Caco-2 (cell line): ENCODE measurements at places on chromosomes 3 and 15.

- H3K4me1 ChIP-seq, result peaks cover 40% of the 10 kb centered on the region
- DNase-seq, result peak; percentile 89
- peak overlapping the region; percentile 1; the same call in 1 of the 2 replicates for H3K4me3 ChIP-seq
- no peaks in the 10 kb centered on the region for H3K27me3 ChIP-seq
- H3K27ac ChIP-seq, result peak overlapping the region; percentile 59
Measured at GRCh38 chr3:146222204-146223046, 28.5 kb downstream of the PLSCR4 start.

DNA sequence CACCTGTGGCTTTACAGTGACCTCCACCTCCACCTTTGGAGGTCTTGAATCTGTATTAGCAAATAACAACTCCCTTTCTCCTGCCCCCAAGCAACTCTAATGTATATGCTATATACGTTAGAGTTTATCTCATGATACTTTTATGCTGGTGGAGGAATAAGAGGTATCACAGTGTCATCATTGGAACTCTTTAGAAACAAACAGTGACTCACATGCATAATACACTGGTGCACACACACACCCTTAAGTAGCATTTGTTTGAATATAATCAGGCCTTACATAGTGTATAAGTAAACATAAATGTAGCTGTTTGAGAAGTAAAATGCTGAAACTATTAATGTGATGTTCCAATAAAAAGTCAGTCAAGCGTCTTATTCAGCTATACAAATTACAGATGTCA is 280.2 kb upstream of the C2CD4B start:
- no peaks in the 10 kb centered on the region for H3K27me3 ChIP-seq
- no peak for DNase-seq
- H3K36me3 ChIP-seq, result no peaks in the 10 kb centered on the region
- peaks cover 6% of the 10 kb centered on the region; the same call in 1 of the 2 replicates for H3K4me1 ChIP-seq
- H3K4me3 ChIP-seq, result no peak overlapping the region
- no peak overlapping the region for H3K27ac ChIP-seq

DNA sequence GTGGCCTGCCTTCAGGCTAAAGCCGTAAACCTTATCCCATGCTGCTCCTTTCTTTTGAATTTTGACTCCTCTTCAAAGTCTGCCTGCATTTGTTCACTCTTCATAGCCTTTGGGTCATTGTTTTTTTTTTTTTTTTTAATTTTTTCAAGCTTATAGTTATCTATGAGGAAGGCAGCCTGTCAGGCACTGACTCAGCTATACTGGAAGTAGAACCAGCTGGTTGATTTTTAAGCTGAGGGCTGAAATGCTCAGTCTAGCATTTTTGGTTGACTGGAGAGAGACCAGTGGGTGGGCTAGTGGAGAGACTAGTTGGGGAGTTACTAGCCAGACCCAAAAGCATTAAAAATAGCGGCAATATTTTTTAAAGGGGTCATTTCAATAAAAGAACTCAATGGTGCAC is 44.1 kb downstream of the C3orf20 start:
- no peaks in the 10 kb centered on the region for H3K4me1 ChIP-seq
- no peak overlapping the region for H3K4me3 ChIP-seq
- no peaks in the 10 kb centered on the region for H3K36me3 ChIP-seq
- H3K27ac ChIP-seq, result no peak overlapping the region

- no peaks in the 10 kb centered on the region for H3K36me3 ChIP-seq
- H3K4me3 ChIP-seq, result no peak overlapping the region
- H3K4me1 ChIP-seq, result peaks cover 26% of the 10 kb centered on the region
- H3K27me3 ChIP-seq, result no peaks in the 10 kb centered on the region
- no peak for DNase-seq
Measured at GRCh38 chr15:59299929-59300617, 72.6 kb downstream of the MYO1E start.

DNA sequence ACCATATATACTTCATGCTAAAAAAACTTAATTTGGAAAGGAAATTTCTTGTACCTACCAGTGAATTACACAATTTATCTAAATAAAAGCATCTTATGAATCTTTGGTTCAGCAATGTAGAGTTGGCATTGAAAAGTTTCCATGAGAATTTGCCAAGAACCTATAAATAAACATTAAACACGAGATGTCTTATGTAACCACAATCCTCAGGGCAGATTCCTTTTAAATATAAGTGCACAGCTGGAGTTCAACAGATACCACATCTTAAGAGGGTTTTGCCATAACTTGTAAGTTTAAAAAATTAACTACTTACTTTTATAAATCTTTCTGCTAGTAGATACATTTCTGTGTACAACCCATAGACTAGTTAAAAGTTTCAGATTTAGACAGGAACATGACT is 499.3 kb upstream of the ARRDC4 start:
- no peak overlapping the region for H3K27ac ChIP-seq
- H3K4me3 ChIP-seq, result no peak overlapping the region
- no peaks in the 10 kb centered on the region for H3K27me3 ChIP-seq
- H3K36me3 ChIP-seq, result no peaks in the 10 kb centered on the region
- H3K4me1 ChIP-seq, result no peaks in the 10 kb centered on the region

GRCh38 chr15:95894407-95894956 is 436.0 kb upstream of the NR2F2 start:
- DNase-seq, result no peak
- H3K36me3 ChIP-seq, result no peaks in the 10 kb centered on the region
- H3K27ac ChIP-seq, result no peak overlapping the region

- H3K4me1 ChIP-seq, result peaks cover 8% of the 10 kb centered on the region
- no peaks in the 10 kb centered on the region for H3K27me3 ChIP-seq
- DNase-seq, result no peak
- no peaks in the 10 kb centered on the region for H3K36me3 ChIP-seq
Measured at GRCh38 chr15:85651548-85651947, 143.2 kb downstream of the KLHL25 start.

GRCh38 chr3:67898916-67899315 is 244.5 kb upstream of the SUCLG2 start:
- H3K36me3 ChIP-seq, result no peaks in the 10 kb centered on the region
- no peak overlapping the region for H3K4me3 ChIP-seq
- no peak overlapping the region for H3K27ac ChIP-seq

- H3K4me3 ChIP-seq, result no peak overlapping the region
- H3K4me1 ChIP-seq, result no peaks in the 10 kb centered on the region
- no peak overlapping the region for H3K27ac ChIP-seq
- no peaks in the 10 kb centered on the region for H3K27me3 ChIP-seq
- H3K36me3 ChIP-seq, result no peaks in the 10 kb centered on the region
Measured at GRCh38 chr15:38196076-38196475, 56.6 kb upstream of the SPRED1 start.

DNA sequence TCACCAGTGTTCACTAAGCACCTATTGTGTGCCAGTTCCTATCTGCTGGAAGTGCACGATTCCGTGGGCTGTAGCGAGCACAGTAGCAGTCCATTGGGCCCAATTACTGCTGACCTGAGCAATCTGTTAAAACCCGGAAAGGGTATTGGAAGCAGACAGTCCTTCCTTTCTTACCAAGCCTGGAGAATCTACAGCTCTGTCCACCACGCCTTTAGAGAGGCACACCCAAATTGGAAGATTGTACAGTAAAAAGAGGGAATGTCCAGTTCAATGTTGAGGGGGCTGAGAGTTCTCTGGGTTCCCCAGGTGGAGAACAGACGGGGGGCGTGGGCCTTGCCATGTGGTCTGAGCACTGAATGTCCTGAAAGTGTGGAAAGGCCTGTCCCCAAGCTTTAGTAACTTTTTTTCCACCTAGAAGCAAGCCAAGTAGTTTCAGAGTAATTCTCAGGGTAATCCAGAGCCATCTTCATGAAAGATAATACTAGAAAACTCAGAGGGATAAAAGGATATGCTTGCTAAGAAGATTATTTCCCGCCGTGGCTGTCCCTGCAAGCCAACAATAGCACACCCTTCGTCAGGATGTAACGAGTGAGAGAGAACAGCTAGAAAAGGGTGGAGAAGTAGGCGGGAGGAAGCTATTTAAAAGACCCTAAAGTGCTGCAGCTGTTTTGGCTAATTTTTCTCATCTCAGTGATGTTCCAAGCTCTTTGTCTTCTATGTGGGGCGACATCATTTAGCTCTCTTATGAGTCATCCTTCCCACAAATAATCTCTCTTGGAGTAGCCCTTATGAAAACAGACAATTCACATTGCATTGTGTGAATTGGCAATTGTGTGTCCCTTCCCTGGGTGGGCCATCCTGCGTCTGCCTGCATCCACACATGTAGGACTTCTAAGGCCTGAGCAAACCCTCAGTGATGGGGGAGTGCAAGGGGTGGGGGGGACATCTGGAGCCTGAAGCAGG is 181.0 kb downstream of the ATG7 start:
- no peaks in the 10 kb centered on the region for H3K27me3 ChIP-seq
- no peak overlapping the region for H3K4me3 ChIP-seq
- H3K36me3 ChIP-seq, result no peaks in the 10 kb centered on the region
- no peaks in the 10 kb centered on the region for H3K4me1 ChIP-seq

- H3K4me3 ChIP-seq, result no peak overlapping the region
- H3K27ac ChIP-seq, result no peak overlapping the region
- H3K36me3 ChIP-seq, result no peaks in the 10 kb centered on the region
- DNase-seq, result no peak
Measured at GRCh38 chr3:183524476-183524875, 31.0 kb downstream of the KLHL6 start.

DNA sequence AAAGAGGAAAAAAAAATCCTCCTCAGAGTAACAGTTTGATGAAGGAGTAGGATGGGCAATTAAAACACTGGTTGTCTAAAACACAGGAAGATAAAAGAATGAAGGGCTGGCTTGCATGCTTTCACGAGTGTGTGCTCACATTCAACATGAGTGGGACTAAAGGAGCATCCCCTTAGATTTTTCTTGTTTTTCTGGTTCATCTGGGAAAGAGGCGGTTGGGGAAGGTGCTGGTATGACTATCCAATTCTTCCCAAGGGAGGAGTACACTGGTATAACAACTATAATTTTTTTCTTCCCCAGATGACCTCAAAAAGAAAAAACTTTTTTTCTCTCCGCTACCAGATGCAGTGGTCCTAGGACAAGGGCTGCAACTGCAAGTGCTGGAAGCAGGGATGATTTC is 143.7 kb downstream of the MYO9A start:
- no peaks in the 10 kb centered on the region for H3K36me3 ChIP-seq
- no peak overlapping the region for H3K4me3 ChIP-seq
- no peaks in the 10 kb centered on the region for H3K27me3 ChIP-seq
- peak overlapping the region; percentile 93 for H3K27ac ChIP-seq

DNA sequence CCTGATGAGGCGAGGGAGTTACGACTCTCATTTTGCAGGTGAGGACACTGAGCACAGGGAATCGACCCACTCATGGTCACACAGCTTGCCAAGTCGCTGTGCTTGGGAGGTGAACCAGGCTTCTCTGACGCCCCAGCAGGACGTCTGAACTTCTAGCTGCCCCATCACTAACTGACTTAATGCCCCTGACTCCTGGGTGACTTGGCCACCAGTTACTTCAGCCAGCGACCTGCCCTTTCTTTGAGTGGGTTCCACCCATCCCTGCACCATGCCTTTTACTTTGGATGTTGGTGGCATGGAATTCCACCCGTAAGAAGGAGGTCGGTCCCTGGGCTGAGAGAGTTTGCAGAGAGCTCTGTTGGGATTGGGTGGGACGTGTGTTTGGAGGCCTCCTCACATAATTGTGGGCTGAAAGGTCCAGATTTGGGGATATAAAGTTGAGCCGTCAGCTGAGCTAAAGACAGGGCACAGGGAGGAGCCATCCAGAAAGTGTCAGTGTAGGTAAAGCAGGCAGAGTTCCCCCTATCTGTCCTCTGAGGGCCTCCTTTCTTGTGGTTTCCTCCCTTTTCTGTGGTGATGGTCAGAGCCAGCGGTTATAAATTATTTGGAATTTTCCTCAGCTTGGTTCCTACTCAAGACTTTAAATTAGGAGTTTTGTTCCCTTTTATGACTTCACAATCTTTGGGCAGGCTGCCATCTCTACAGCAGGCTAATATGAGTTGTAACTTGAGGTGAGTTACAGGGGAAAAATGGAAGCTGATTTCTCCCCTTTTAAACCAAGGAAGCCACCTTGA is 55.0 kb downstream of the FLNB start:
- H3K4me3 ChIP-seq, result no peak overlapping the region
- no peaks in the 10 kb centered on the region for H3K27me3 ChIP-seq
- no peak for DNase-seq
- H3K27ac ChIP-seq, result peak overlapping the region; percentile 98
- no peaks in the 10 kb centered on the region for H3K36me3 ChIP-seq

DNA sequence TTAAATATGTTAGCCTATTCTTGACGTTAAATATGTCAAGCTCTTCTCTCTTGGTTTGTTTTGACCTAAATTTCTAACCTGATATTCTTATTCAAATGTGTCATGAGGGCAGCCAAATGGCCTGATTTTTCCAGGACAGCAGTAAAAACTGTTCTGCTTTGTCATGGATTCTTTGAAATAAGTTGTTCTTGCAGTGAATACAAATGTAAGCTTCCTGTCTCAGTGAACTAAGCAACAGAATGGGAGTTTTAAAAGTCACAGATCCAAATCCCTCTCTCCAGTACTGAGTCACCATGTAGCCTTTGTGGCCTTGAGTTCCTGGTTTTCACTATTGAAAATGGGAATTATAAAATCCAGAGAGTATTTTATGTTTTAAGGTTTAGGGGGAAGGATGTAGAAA is 301.8 kb downstream of the NLGN1 start:
- no peaks in the 10 kb centered on the region for H3K36me3 ChIP-seq
- no peak for DNase-seq
- H3K27ac ChIP-seq, result no peak overlapping the region
- H3K4me1 ChIP-seq, result no peaks in the 10 kb centered on the region
- no peaks in the 10 kb centered on the region for H3K27me3 ChIP-seq
- no peak overlapping the region for H3K4me3 ChIP-seq

DNA sequence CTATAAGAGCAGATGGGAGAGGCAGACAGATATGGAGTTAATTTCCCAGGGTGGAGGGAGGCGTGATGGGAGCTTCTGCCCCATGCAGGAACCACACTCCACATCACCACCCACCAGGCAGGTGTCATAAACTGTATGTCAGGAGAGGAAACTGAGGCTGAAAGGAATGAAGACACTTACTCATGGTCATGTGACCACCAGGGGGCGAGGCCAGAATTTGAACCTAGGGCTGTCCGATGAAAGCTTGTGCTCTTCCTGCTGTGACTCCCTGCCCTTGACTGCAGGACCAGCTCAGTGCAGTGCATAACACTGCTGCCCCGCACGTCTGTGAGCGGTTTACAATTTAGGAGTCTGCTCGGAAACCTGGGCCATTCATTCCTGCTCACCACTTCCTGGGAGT is 28.8 kb downstream of the NUP210 start:
- no peak overlapping the region for H3K27ac ChIP-seq
- no peaks in the 10 kb centered on the region for H3K4me1 ChIP-seq
- no peak for DNase-seq

- no peak for DNase-seq
- no peak overlapping the region for H3K27ac ChIP-seq
- no peaks in the 10 kb centered on the region for H3K27me3 ChIP-seq
Measured at GRCh38 chr3:115651599-115651998, 28.3 kb downstream of the GAP43 start.

DNA sequence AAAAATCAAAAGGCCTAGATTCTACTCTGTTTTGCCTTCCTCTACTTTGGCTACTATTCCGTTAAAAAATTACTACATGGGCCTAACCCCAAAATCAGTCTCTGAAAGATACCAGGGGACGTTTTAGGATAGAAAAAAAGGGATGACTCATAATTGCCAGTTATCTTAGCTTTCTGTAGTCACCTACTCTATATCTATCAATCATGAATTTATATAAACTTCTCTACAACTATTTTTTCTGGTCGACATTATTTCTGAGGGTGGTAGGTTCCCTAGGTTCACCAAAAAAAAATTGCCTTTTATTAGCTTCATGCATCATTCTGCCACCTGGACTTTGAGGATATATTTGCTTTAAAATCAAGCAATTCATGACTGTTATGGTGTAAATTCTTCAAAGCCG is 36.5 kb downstream of the RAF1 start:
- peaks cover 8% of the 10 kb centered on the region; the same call in 1 of the 2 replicates for H3K4me1 ChIP-seq
- no peak overlapping the region for H3K4me3 ChIP-seq
- H3K27ac ChIP-seq, result no peak overlapping the region
- no peaks in the 10 kb centered on the region for H3K36me3 ChIP-seq
- no peak for DNase-seq
- no peaks in the 10 kb centered on the region for H3K27me3 ChIP-seq
